ENCODE measurements at places on chromosomes 11 and 22.

DNA sequence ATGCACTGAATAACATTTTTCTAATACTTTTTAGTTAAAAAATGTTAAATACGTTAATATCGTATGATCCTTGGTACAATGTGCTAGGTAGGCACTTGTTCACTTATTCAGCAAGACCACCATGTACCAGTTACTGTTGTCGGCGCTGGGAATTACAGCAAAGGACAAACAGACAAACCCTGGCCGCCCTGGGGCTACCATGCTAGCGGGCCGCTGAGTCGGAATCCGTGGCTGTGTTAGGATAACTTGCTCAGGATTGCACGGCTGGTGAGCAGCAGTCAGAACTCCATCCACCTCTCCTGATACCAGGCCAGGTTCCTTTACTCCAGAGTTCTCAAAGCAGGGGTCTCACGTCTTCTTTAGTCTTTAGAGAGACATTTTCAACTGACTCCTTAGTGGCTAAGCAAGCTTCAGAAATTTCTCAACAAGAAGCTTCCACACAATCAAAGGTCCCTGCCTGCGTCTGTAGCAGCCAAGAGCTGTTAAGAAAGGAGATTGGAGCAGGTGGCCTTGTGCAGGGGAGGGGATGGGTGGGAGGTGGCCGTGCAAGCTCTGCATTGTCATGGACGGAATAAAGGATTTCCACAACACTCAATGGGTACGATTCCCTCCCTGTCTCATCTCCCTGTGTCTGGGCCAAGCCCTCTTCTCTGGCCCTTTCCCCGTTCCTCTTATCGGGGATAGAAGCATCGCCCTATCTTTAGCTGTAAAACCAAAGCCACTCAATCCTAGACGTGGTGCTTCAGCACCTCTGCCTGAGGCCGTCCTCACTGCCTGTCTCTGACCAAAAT lies 39.8 kb upstream of the NNMT start:
- no peak for ATAC-seq

- no peak for ATAC-seq
These were observed 39.0 kb downstream of the UVRAG start for GRCh38 chr11:75853971-75854370.

- no peak for ATAC-seq
These were observed 614 bp downstream of the SELENOM start for GRCh38 chr22:31106731-31107177.

DNA sequence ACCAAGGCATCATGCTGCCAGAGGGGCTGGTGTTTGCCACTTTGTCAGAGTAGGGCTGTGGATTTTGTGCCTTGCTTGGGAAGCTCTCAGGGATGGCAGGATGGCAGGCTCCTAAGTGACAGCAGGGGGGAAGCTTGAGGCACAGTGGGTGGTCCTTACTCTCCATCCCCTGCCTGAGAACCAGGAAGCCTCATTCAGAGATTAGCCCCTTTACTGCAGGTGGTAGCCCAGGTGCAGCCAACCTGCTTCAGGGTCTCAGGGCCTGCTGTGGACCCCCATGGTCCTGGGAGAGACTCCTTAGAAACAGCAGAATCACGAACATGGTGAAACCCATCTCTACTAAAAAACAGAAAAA lies 8.9 kb upstream of the ST3GAL4 start:
- no peak for ATAC-seq

DNA sequence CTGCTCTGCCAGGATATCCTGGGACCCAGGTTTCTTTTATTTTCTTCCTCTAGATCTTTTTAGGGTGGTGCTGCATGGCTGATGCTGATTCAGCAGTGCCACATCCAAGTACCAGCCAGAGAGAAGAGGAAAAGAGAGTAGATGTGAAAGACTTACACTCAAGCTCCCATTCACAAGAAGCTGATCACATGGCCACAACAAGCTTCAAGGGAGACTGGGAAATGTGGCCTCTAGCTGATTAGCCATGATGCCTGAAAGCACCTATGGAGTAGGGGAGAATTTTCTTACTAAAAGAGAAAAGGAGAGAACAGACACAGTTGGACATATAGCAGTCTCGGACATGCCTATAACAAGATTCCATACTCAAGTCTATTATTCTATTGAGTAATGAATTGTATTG lies 34.4 kb upstream of the FJX1 start:
- ATAC-seq = no peak

GRCh38 chr11:15213471-15214231 lies 98.9 kb downstream of the INSC start:
- ATAC-seq = no peak

DNA sequence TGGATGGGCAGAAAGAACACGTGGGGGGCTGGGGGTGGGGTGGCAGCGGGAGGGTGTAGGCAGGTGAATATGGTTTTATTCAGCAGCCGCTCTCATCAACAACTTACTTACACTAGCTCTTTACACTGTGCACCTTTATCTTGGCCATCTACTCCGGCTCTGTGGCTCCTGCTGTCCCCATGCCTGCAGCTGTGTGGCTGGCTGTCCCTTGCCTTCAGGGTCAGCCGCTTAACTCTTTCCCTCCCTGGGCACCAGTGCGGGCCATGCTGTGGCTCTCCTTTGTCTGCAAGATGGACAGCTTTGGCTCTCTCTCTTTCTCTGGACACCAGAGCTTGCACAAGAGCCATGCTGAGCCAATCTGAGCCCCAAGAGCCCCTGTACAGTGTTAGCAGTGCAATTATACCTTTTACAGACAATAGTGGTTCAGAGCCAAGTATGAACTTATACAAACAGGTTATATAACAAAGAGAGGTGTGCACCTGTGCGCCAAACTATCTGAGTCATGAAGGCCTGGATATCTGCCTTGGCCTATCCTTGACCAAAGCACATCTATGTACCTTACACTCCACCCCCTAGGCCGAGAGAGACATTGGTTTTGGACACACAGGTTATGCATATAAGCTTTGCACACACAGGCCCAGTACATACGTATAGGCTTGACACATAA lies 94.3 kb upstream of the CTSC start:
- ATAC-seq = no peak

DNA sequence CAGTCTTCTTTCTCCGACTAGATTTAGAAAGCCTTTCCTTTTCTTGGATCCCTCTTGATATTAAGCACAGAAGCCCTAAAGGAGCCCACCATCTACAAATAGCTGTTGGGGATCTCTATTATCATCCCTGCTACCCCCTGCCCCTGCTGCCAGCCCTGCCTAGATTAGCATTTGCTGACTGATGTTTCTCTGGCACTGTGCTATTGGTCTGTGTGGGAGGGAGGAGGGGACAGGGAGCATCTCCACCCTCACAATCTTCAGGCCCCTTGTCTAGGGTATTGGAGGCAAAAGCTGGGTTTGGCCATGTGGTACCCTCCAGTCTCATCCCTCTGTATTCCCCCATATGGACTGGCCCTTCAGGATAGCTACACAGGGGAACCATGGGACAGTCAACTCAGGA lies 6.2 kb downstream of the USH1C start:
- no peak for ATAC-seq

- no peak for ATAC-seq
These were observed 29.4 kb downstream of the GDPD5 start for GRCh38 chr11:75496305-75496752.

GRCh38 chr11:47918882-47919495 lies 61.4 kb upstream of the PTPRJ start:
- peak; percentile 22 for ATAC-seq

DNA sequence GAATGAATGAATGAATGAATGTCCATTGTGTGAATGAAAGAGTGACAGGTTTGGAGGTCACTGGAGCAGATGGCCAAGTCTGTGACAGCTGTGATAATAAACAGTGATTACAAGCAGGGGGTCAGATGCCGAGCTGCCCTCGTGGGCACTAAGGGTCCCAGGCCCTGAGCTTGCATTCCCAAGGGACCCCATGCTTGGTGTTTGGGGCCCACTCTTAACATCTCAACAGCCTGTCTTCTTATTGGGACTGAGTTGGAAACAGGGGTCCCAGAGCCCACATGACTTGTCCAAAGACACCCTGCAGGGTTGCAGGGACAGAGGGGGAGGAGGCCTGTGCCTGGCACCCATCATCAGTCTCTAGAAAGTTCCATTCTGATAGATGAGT lies 12.0 kb upstream of the ANO1 start:
- no peak for ATAC-seq

- no peak for ATAC-seq
These were observed 11.5 kb downstream of the KRTAP5-5 start for GRCh38 chr11:1641096-1641495.

- no peak for ATAC-seq
These were observed 652 bp upstream of the PVALB start for GRCh38 chr22:36817525-36817848.

- ATAC-seq = no peak
These were observed 766.4 kb downstream of the FAM181B start for GRCh38 chr11:81967242-81967641.

DNA sequence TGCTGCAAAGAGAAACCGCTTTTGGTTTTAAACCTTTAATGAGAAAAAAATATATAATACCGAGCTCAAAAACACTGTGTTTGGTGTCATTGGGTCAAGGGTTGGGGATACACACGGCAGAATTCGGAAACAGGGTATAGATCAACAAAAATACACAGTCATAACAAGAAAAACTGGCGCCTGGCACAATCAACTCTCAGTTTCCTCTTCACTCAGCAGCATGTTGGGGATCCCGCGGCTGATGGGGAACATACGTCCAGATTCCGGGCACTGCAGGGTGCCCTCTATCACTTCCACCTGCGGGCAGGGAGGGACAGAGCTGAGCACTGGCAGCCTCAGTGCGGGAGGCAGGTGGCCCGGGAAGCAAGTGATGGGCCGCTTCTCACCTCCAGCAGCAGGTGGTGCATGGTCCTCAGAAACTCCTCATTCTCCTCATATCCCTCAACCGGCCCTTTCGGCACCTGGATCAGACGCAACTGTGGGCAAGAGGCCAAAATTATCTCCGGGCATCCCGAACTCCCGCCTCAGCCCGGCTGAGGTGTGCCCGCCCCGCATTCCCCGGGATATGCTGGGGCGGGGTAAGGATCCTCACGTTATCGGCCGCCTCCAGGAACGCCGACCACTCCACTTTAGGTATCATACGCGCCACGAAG lies 561 bp downstream of the TRMT112 start:
- no peak for ATAC-seq

DNA sequence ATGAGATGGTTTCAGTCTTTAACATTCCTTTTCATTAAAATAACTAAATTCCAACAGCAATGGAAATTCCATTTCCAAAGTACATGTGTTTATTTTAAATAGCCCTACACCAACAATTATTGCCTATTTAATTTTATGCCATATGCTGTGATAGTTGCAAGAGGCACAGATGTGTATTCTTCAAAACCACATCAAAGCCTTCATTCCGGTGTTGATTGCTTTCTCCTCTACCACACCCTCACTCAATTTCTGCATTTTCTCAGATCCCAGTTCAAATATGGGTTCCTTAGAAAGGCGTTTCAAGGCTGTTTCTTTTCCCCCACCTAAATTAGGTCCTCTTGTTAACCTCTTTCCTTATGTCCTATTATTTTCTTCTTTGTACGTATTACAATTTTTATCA lies 6.0 kb upstream of the HSD17B12 start:
- no peak for ATAC-seq

DNA sequence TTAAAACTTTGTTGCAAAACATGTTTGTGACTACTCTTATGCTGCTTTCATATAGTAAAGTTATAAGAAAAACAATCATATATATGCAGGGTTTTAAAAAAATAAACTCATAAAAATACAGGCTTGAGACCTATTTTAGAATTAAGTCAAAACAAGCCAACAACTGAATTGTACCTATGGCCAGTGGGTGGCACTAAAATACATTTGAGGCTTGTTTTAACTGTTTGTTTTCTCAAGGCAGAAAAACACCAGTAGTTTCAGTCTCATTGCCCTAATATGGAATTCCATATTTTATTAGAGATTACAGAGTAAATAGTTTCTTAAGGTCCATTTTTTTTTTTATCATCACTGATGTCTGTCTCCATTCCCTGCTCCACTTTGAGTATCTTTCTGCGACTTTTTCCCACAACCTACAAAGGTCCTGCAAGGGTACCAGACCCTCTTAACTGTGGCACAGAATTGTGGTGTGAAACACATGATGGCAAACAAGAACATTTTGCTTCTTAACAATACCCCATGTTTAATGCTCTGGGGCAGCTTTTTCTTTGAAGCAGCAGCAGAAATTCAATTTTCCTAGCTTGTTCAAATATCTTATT lies 8.5 kb upstream of the CCDC89 start:
- ATAC-seq = peak; percentile 50

- no peak for ATAC-seq
These were observed 463 bp upstream of the PTPMT1 start for GRCh38 chr11:47564933-47565339.

GRCh38 chr11:77125191-77125590 lies 2.9 kb upstream of the MYO7A start:
- no peak for ATAC-seq

DNA sequence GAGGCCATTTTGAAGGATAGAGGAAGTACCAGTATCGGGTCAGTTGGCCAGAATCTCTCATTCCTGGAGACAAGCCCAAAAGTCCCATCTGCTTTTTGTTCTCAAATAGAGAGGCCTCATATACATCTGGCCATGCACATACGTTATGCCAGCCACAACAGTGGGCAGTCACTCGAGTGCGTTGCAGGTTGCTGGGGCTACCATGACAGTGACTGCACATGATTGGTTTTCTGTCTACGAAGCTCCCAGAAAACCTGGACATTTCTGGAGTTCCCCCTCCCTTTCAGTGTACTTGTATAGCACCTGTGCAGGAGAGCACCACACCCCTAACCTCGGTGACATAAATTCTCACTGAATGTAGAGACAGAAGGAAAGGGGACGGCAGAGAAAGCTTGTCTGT lies 62.1 kb downstream of the C22orf31 start:
- ATAC-seq = no peak

- peak; percentile 13 for ATAC-seq
These were observed 1.1 kb upstream of the NECTIN1 start for GRCh38 chr11:119729951-119730613.

DNA sequence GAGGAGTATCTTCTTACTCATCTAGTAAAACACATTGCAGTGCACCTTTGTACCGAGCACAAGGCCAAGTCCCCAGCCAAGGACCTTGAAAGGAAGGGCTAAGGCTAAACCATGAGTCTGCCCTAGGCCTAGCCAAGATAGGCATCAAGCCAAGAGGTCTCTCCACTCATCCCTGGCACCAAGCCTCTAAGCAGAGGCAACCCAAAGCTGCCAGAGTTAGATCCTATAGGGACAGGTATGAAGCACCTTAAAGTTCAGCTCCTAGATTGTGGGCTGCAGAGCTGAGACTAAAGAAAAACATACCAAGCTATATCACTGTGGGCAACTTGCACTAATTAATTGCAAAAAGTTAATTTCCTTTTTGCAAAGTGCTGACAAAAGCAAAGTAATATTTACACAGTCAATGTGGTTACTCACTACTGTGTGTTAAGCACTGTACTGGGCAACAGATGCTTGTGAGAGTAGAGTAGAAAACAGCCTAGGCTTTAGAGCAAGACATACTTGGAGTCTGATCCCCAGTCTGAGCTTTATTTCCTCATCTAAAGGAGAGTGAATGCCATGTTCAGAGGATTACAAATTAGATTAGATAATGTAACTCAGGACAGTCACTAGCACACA lies 7.2 kb downstream of the COA4 start:
- no peak for ATAC-seq

- no peak for ATAC-seq
These were observed 5.9 kb upstream of the C11orf91 start for GRCh38 chr11:33706546-33706945.

GRCh38 chr11:20739577-20739976 lies 70.2 kb downstream of the NELL1 start:
- no peak for ATAC-seq

GRCh38 chr11:1918436-1919315 lies 827 bp upstream of the TNNT3 start:
- no peak for ATAC-seq

Measured in motor neuron (in vitro differentiated cells).